ENCODE measurements at places on chromosomes 5 and 9.

DNA sequence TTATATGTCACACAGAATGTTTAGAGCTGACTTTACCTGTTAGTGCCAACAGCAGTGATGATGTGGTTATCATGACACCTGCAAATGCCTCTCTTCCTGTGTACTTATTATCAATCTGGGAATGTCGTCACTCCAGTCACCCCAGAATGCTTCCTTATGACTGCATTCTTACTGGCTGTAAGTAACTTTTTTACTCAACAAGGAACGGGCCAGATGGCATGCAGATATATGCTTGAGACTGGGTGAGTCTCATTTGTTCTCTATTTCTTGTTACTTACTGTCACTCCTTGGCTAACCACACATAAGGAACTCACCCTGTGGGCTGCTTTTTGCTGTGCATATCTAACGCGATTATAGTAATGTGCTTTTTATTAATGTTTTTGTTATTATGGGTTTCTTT, 385.5 kb upstream of the MEF2C start:
- no peak for DNase-seq

GRCh38 chr5:91302305-91302704, 80.8 kb downstream of the ARRDC3 start:
- no peak for DNase-seq

GRCh38 chr5:89582768-89583339, 699.9 kb upstream of the MEF2C start:
- DNase-seq = no peak

DNA sequence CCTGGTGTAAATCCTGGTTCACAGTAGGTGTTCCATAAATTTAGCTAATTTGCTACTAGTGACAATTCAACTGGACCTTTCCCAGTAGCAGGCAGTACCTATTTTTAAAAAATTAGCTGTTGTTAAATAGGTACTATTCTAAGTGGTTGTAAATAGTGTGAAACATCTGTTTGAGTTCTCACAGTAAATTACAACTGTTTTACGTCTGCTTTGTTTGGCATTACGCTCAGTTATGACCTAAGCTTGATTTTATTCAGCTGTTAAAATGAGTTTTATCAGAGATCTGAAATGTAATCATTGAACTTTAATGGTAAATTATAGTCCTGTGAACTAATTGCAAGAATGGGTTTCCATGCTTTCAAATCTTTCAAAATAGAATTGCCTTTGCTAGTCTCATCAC, 93.9 kb downstream of the GPBP1 start:
- no peak for DNase-seq

DNA sequence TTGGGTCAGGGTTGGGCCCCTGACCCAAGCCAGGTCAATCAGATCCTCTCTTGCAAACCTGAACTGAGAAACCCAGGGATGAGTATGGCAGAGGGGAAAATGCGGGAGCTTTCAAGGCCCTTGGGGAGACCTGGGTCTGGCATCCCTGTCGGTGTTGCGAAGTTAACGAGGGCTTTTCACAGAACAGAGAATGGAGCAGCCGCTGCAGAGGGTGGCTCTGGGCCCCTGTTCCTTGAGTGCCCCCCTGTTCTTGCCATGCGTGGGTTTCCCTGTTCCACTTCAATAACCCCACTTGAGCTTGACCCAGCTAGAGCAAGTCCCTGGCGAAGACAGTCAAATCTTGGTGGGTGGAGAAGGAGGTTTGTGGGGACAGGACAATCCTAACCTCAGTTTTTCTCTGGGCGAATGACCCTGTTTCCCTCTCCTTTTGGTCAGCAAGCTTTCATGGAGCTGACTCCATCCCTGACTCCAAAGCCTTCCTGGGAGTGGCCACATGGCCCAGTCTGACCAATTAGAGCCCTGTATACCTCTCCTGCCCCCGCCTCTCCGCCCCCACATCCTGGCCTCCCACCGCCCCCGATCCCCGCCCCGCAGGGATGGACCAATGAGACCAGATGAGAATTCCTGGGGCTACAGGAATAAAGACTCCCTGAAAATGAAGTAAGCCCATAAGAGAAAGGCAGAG, 2.9 kb upstream of the VDAC1 start:
- no peak for DNase-seq

GRCh38 chr9:33223696-33224095, 16.3 kb upstream of the SPINK4 start:
- DNase-seq = no peak

DNA sequence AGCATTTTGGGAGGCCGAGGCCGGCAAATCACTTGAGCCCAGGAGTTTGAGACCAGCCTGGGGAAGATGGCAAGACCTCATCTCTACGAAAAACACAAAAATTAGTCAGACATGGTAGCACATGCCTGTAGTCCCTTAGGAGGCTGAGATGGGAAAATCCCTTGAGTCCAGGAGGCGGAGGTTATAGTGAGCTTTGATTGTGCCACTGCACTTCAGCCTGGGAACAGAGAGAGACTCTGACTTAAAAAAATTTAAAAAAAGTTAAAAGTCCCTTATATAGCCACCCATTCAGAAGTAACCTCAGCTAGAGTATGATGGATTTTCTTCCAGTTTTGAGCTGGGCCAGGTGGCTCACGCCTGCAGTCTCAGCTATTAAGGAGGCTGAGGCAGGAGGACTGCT, 72.4 kb downstream of the UGCG start:
- no peak for DNase-seq

GRCh38 chr5:151189151-151189550, 31.6 kb upstream of the ANXA6 start:
- no peak for DNase-seq

DNA sequence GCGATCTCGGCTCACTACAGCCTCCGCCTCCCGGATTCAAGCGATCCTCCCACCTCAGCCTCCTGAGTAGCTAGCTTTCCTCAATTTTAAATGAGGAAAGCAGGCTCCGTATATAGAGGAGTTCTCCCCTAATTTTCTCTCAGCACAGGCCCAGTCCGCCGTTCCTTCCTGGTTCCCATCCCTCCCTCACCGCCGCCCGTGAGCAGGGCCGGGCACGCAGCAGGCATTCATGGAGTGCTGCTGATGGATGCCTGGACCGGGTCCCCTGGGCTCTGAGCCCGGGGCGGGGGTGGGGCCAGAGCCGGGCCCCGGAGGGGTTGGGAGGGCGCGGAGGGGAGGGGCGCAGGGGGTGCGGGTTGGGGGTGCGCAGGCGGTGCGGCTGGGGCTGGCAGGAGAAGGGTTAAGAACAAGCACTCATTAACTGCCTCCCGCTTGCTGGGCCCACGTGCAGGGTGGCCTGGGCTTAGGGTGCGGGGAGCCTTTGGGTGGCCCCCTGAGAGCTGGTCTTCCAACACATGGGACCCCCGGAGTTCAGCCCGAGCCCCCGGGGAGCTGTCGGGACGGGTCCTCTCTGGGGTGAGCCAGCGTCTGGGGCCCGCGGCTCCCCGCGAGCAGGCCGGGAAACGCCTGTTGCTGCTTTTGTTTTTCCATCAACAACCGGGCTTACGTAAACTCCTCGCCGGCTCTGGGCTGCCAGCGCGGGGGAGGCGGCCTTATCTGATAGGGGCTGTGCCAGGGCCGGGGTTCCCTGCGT, 33.7 kb downstream of the LHX2 start:
- no peak for DNase-seq

GRCh38 chr9:115004545-115004944, 74.2 kb upstream of the TNFSF8 start:
- DNase-seq = no peak

DNA sequence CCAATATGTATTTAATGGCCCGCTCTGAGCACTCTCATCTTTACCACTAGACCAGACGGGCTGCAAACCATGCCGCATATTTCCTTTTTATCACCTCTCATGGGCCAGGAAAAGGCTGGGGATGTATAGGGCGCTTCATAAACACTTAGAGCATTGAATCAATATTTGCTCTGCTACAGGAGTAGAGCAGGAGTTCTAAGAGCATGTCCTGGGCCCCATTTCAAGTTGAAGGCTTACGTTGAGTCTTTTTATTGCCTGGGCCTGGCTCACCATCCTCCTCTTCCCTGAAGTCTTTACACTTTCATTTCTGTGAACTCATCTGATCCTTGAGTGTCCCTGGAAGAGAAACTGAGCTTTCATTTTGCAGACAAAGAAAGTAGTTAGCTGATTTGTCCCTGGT, 112.4 kb downstream of the FSTL4 start:
- DNase-seq = no peak

DNA sequence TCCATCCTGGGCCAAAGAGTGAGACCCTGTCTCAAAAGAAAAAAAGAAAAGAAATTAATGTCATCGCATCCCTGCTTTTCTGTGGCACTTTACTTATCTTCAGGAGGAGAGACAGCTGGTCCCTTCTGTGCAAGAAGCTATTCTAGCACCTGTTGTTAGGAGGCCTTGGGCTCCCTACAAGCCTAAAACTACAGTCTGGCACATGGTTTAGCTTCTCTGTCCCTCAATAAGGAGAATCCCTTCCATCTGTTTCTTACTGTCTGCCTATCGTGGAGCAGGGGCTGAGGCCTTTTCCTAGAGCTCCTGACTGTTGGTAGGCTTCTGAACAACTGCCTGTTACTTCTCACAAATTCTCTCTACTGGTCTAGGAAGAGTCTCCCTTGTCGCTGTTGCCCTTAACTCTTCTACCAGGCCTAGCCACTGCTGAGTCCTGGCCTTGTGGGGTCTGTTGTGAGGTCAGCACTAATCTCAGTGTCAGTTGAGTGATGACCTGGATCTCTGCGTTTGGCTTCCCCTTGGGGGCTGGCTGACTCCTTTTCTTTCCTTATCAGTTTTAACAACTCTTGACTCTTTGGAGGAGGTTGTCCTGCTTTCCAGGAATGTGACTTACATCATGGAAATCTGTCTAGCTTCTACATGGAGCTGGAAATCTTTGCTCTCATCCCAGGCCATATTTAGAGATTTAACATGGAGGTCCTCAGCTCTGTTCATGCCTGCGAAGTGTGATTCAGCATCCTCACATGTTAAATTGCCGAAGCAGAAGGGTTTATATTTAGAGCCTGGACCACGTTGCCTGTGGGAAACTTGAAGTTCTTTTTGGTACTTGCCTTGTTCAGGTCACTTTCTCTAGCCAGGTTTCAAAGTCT, 5.7 kb upstream of the GARNL3 start:
- DNase-seq = no peak

Data from hematopoietic multipotent progenitor cell treated with erythropoietin and hydrocortisone succinate and interleukin-3 and kit ligand, for 15 days (in vitro differentiated cells).